HCEC 1CT (cell line): ENCODE measurements at places on chromosomes 11 and 22.
A peak's percentile ranks its signal among the peaks of the same experiment; 100 is the strongest.

GRCh38 chr11:2991452-2992233, 486 bp downstream of the NAP1L4 start:
- peak; percentile 28 for DNase-seq

GRCh38 chr11:34454308-34455032, 15.7 kb downstream of the CAT start:
- no peak for DNase-seq

- no peak for DNase-seq
Observed at GRCh38 chr11:79507706-79508105, 66.9 kb upstream of the TENM4 start.

- DNase-seq: no peak
Observed at GRCh38 chr11:10514709-10515108, 26.3 kb downstream of the RNF141 start.

- DNase-seq: peak; percentile 25
Observed at GRCh38 chr11:125429174-125429707, 66.8 kb downstream of the FEZ1 start.
